ENCODE measurements at places on chromosomes 1 and 21.

GRCh38 chr1:163661391-163661790 lies 339.6 kb downstream of the NUF2 start:
- no peak for DNase-seq

- peak; percentile 40 for DNase-seq
These were observed 37.9 kb downstream of the WDR3 start for GRCh38 chr1:117967477-117967876.

GRCh38 chr21:37984416-37984815 lies 68.2 kb upstream of the KCNJ6 start:
- DNase-seq = no peak

GRCh38 chr1:80731241-80731894 lies 1069.4 kb upstream of the ADGRL2 start:
- no peak for DNase-seq

DNA sequence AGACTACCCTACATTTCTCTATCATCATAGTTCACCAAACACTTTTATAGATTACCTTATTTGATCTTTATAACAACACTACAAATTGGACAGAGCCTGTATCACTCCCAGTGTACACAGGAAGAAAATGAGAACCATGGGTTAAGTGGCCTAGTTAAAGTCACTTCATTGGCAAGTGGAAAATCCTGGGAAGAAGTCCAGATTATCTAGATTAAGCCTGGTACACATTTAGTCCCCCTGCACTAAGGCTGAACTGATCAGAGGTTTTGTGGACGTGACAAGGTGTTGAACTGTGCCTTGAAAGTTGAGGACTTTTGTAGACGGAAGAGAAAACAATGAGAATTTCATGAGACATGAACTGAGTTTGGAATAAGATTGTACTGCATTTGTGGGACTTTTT lies 7.5 kb upstream of the USH2A start:
- no peak for DNase-seq

DNA sequence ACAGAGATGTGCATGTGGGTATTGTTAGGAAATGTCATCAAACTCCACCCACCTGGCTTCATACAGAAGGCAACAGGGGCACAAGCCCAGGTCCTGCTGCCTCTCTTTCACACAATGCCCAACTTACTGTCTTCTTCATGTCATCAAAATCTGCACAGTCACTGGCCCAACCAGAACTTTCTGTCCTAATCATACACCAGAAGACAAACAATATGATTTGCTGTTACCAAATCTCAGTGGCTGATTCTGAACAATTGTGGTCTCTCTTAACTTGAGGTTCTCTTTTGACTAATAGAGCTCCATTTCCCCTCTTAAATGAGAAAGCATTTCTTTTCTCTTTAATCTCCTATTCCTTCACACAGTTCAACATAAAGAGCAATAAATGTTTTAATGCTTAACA lies 7.7 kb downstream of the HSD3B2 start:
- no peak for DNase-seq

DNA sequence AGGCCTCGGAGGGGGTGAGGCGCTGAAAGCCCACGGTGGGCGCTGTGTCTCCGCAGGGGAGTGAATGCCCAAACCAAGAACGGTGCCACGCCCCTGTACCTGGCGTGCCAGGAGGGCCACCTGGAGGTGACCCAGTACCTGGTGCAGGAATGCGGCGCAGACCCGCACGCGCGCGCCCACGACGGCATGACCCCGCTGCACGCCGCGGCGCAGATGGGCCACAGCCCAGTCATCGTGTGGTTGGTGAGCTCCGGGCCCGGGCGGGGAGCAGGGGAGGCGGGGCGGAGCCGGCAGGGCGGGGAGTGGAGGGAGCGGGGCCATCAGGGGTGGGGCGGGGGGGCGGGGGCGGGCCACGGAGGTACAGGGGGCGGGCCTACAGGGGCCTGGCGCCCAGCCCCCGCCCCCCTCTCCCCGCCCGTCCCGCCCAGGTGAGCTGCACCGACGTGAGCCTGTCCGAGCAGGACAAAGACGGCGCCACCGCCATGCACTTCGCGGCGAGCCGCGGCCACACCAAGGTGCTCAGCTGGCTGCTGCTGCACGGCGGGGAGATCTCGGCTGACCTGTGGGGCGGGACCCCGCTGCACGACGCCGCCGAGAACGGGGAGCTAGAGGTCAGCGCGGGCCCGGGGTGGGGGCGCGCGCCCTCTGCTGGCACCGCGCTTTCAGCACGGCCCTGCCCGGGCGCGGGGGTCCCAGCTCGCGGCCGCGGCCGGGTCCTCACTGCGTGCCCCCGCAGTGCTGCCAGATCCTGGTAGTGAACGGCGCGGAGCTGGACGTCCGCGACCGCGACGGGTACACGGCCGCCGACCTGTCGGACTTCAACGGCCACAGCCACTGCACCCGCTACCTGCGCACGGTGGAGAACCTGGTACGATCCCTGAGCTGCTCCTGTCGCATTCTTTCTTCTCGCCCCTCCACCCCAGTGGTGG lies 15.9 kb downstream of the ESPN start:
- DNase-seq = peak; percentile 31

DNA sequence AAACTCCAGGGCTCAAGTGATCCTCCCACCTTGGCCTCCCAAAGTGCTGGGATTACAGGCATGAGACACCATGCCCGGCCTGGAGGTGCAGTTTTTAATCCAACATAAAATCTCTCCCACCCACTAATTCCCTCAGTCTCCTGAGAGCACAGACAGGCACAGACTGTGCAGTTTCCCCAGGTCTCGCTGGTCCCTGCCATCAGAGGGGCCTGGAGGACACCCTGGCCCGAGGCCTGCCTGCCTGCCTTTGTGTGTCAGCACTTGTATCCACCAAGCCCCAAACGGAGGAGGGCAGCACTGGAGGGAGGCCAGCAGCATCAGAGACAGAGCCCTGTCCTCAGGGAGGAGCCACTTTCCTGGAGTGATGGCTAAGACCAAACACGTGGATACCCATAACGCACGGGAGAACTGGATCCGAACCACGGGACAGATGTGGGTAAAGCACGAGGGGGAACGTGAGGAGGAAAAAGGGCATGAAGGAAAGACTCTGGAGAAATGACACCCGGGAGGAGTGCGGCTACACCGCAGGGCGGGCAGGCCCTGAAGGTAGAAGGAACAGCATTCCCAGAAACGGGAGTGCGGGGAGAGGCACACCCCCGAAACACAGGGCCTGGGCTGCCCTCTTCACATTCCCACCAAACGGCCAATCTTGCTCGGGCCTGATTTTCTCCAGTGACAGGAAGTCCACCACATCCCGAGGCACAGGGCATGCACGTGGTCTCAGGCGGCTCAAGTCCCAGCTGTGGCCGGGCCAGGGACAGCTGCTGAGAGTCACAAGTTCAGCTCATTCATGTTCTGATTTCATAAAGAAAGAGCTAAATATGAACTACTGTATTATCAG lies 29.7 kb downstream of the NPHP4 start:
- no peak for DNase-seq

- DNase-seq = no peak
These were observed at the start of gene LCK for GRCh38 chr1:32250893-32251716. Gene LCK (plus strand): TSS chr1:32251265. CDS start chr1:32274330, 23,065 bp downstream.

DNA sequence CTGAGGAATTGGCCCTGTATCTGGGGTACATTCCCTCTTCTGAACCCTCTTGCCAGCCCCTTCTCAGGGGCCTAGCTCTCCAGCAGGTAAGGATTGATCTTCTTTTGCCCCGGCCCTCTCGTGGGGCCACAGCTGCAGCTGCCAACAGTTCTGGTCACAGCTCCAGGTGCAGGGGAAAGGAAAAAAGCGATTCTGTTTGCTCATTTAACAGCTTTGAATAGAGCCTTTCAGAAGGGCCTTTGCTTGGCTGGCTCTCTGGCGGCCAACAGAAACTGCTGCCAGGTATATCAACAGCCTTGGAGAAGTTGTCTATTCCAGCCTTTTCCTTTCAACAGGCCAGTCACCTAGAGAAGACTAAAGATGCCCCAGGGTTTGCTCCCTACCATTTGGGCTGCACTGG lies 16.1 kb upstream of the FMOD start:
- no peak for DNase-seq

DNA sequence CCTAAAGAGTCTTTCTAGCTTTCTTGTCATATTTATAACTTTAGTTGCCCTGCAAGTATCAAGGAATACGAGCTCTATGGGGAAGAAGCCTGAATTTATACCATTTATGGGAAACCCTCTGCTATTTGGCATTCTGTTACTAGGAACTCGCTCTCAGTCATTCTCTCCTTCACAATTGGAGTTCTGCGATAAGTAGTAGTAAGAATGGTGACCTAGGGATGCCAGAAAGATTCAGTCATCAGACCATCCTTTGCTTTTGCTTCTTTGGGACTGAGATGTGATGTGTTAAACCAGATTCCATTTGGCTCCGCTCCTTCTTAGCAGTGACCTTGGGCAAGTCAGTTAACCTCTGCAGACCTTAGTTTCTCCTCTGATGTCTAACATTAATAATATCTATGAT lies 256.5 kb downstream of the FGGY start:
- DNase-seq = no peak

DNA sequence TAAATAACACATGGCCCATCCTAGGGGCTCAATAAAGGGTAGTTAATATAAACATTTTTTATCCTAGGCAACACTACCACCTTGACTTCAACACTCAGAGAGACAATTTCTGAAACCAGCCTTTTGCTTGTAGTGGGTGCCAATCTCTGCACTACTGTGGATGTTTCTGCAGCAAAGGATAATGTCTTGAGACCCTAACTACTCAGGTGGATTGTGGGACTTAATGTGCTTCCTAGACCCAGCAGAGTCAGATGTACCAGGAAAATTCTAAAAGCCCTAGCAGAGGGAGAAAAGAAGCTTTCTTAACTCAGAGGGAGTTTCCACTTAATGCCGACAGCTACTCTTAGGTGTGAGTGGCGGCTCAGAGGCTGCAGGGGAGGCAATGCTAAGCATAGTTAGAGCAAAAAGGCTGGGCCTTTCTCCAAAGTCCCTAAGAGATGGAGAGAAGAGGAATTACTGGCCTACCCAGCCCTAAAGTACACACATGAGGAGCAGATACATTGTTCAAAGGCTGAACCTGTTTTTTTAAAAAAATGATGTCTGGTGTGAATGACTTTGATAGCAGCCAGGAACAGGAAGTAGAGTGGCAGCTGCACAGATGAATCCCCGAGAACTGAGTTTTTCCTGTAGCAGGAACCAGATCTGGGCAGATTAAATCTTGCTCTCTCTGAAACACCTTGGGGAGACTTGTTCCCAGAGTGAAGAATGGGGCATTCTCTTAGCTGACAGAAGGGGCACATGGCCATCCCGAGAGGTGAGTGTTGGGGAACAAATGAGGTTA lies 33.5 kb upstream of the ABCD3 start:
- no peak for DNase-seq

GRCh38 chr1:3271866-3272265 lies 182.6 kb upstream of the ARHGEF16 start:
- no peak for DNase-seq

DNA sequence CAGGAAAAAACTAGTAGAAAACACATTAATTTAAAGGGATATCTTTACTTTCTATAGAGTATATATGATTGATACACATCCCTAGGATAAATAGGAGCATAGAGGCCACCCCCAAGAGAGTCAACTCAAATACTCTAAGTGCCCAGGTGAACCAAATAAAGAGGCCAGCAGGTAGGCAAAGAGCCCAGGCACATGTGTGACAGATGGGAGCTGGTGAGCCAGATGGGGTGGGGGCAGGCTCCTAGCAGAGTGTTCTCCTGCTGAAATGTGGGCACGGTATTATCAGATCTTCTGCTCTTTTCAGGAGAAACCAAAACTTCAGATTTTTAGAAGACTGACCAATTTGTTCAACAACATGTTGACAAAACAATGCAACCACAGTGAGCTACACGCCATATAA lies 333.4 kb upstream of the PKN2 start:
- DNase-seq = no peak

GRCh38 chr1:214009423-214010196 lies 21.8 kb downstream of the PROX1 start:
- DNase-seq = no peak

GRCh38 chr1:208314431-208314830 lies 70.2 kb upstream of the PLXNA2 start:
- DNase-seq = no peak

- DNase-seq = no peak
These were observed 58.9 kb downstream of the FBXO2 start for GRCh38 chr1:11595285-11595684.

- peak; percentile 28 for DNase-seq
These were observed 92.8 kb upstream of the DMRTA2 start for GRCh38 chr1:50516056-50516455.

GRCh38 chr1:39951926-39952325 lies 3.0 kb upstream of the MFSD2A start:
- no peak for DNase-seq

GRCh38 chr21:42311160-42311559 lies 4.0 kb downstream of the TFF3 start:
- DNase-seq = no peak

DNA sequence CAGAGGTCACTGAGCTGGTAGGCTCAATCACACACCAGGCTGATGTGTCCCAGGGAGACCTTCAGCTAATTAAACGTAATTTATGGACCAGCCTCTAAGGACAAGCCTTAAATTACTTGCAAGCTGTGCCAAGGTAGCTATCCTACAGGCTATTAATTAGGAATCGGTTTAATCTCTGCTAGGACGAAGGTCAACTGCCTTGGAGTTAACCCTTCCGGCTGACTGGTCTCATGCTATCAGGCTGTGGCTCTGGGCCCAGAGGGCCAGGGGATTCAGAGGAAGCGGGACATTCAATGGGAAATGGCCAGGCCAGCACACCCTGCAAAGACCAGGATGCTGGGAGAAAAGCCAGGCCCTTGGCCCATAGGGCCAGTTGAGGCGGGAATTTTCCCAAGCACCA lies 19.0 kb downstream of the DHRS3 start:
- no peak for DNase-seq

DNA sequence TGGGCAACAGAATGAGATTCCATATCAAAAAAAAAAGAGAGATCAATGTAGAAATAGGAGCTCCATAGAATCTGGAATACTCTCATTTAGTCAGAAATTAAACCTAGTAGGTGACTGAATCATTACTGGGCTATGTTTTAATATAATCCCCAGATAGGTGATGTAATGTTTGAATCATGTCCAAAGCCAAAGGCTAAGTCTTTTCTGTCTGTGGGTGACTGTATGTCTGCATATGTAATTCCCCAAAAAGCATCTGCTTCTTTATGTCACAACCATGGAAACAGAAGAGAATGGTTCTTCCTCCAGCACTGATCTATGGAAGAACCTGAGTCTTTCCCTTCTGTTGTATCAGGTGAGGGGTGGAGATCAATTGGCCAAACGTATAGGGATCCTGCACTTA lies 5.8 kb downstream of the LAMC2 start:
- peak; percentile 92 for DNase-seq

GRCh38 chr1:97499667-97500066 lies 421.2 kb downstream of the DPYD start:
- peak; percentile 46 for DNase-seq

- DNase-seq = no peak
These were observed 30.8 kb downstream of the SERBP1 start for GRCh38 chr1:67399199-67399993.

- DNase-seq = peak; percentile 42
These were observed 1.5 kb upstream of the COL16A1 start for GRCh38 chr1:31705080-31705866.

GRCh38 chr1:100443811-100444571 lies 91.7 kb downstream of the CDC14A start:
- peak; percentile 98 for DNase-seq

Data from amniotic epithelial cell (primary cell).